SK-N-SH treated with all-trans-retinoic acid at 6 μM for 48 hours (cell line): ENCODE measurements at places on chromosomes 3 and 15.

- peak; percentile 6; the same call in 2 of the 3 replicates for ATAC-seq
These were observed 750 bp downstream of the SLC33A1 start for GRCh38 chr3:155853214-155854140.

DNA sequence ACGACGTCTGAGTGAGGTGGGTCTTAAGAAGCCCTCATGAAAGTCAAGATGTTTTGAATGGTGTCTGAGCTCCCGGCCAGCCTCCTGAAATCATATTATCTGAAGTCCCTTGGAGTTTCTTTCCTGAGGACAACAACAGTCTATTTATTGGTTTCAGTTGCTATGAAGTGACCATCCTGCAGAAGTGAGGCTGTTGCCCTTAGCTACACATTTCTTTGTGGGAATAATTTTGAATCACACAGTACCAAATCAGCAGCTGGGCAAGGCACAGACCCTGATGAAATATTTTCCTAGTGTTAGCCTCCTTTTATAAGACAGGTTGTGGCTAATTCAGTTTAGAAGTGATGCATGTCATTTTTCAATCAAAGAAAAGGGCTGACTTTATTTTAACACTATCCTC is 220.7 kb upstream of the AZI2 start:
- ATAC-seq, result no peak

- ATAC-seq, result no peak
These were observed 1260.4 kb upstream of the ALCAM start for GRCh38 chr3:104106276-104106675.

- ATAC-seq, result no peak
These were observed 73.5 kb downstream of the ATP1B3 start for GRCh38 chr3:141949972-141950371.

- no peak for ATAC-seq
These were observed 247.5 kb downstream of the LPP start for GRCh38 chr3:188401244-188401993.

GRCh38 chr15:37375519-37375918 is 275.2 kb upstream of the MEIS2 start:
- peak; percentile 39; the same call in 1 of the 3 replicates for ATAC-seq
